ENCODE measurements at places on chromosomes 12 and 14.

DNA sequence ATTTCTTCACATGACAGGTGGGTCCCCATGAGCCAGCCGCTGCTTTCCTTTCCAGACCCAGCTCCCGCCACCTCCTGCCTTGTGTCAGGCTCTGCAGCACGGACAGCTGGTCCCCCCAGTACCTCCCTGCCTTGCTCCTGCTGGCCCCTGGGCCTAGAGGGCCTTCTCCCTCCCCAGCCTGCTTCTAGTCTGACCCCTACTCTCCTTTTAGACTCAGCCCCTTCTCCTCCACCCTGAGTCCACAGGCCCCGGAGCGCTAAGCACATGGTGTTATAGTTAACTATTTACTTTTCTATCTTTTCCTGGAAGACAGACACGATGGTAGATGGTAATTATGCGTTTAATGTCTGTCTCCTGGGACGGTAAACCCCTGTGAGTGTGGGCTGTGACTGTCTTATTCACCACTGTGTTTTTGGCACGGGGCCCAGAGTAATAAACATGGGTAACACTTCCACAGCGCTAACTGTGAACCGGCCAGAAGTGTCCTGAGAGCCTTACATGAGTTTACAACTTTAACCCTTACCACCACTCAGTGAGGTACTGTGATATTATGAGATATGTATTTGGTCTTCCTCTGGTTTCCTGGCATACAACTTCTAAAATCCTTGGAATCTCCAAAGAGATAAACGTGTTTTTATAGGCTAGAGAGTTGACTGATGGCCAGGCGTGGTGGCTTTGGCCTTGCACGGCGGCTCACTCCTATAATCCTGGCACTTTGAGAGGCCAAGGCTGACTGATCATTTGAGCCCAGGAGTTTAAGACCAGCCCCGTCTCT lies 41.2 kb downstream of the DGLUCY start:
- no peak for DNase-seq

GRCh38 chr12:50542448-50542847 lies 37.7 kb downstream of the DIP2B start:
- DNase-seq: no peak

- DNase-seq: no peak
Measured at GRCh38 chr12:57744194-57744776, 554 bp upstream of the TSPAN31 start.

DNA sequence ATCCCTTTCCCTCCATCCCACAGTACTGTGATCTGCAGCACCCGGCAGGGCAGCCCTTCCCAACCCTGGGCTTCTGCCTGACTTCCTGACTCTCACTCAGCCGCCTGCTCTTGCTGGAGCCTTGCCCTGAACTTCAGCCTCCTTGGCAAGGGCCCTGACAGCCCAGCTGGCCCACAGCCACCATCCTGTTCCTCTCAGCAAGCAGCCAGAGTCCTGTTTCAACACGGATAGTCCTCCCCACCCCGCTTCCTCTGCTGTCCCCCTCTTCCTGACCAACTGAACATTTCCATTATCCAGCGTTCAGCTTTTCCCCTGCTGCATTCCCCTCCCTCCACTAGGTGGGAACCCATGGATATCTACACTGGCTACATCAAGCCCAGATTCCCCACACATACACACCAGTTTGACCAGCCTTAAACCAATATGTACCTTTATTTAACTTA lies 74.0 kb upstream of the MDM1 start:
- no peak for DNase-seq

GRCh38 chr12:105469211-105469610 lies 138.7 kb downstream of the C12orf75 start:
- no peak for DNase-seq

GRCh38 chr12:71694099-71694820 lies 8.4 kb downstream of the TMEM19 start:
- DNase-seq: no peak

- no peak for DNase-seq
Measured at GRCh38 chr12:40170593-40170992, 54.2 kb upstream of the LRRK2 start.
